ENCODE measurements at places on chromosomes 13 and 19. TPM values are rescaled to one million over a fixed set of nuclear protein-coding genes. Genes with fewer than 3 reads are reported as not detected.

SLC17A7 gene
- 4.2 TPM for total RNA-seq

ZNF20 gene
- total RNA-seq, result 9.6 TPM

IGFL1 gene
- total RNA-seq, result not detected

KCNJ14 gene
- 0.61 TPM for total RNA-seq

C3 gene
- total RNA-seq, result 72.9 TPM

HPN gene
- total RNA-seq, result 0.20 TPM

USE1 gene
- 27.1 TPM for total RNA-seq

DNA sequence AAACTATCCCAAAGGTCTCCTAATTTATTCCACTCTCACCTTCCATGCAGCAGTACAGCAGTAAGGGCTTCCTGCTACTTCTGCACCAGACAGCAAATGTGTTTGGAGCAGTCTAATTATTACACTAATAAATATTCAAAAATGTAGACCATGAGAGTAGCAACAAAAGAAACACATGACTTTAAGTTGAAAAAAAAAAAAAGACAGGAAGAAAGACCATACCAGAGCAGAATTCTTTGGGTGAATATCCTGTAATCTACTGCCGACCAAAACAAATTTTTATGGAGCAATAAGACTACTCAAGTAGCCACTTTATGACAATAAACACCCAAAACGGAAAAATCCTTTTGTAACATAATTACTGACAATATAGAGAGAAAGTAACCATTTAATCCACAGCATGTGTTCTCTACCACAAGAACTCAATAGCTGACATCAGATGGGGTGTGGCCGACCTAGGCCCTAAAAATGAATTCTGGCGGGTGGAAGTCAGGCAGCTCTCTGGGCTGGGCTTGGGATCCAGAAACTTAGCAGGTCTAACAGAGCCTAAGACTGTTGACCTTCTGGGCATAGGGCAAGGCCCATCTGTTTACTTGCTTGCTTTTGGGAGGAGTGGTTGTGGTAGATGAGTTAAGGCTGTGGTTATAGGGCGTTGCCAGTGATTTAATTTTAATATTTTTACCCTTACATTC, 4.6 kb downstream of the KLF12 start:
- no peak overlapping the region for H3K27ac ChIP-seq
- H3K27me3 ChIP-seq, result no peaks in the 10 kb centered on the region
- H3K36me3 ChIP-seq, result no peaks in the 10 kb centered on the region
- DNase-seq, result no peak
- peaks cover 4% of the 10 kb centered on the region for H3K4me1 ChIP-seq
- no peak overlapping the region for H3K4me3 ChIP-seq

DNA sequence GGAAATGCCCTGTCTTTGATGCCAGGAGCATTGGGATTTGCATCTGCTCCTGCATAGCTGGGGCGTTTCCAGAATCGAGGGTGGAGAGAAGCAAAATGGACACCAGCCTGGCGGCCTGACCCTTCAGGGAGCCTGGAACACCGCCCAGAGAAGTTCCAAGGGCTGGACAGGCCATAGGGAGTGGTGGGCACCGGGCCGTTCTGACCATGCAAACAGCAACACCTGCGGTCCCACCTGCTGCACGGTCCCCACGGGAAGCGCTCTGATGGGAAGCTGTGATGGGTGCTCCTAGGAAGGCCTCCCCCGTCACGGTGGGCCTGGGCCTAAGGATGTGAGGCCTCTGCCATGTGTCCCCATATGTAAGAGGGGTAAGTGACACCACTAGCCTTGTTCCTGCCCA, 34.2 kb upstream of the ANKRD10 start:
- H3K4me1 ChIP-seq, result no peaks in the 10 kb centered on the region
- DNase-seq, result no peak
- H3K4me3 ChIP-seq, result no peak overlapping the region
- no peaks in the 10 kb centered on the region for H3K36me3 ChIP-seq
- no peaks in the 10 kb centered on the region for H3K27me3 ChIP-seq

GRCh38 chr13:46541210-46541609, 11.8 kb upstream of the LRCH1 start:
- no peak overlapping the region for H3K4me3 ChIP-seq
- no peak for DNase-seq
- H3K27ac ChIP-seq, result no peak overlapping the region
- H3K36me3 ChIP-seq, result no peaks in the 10 kb centered on the region
- H3K4me1 ChIP-seq, result no peaks in the 10 kb centered on the region

DNA sequence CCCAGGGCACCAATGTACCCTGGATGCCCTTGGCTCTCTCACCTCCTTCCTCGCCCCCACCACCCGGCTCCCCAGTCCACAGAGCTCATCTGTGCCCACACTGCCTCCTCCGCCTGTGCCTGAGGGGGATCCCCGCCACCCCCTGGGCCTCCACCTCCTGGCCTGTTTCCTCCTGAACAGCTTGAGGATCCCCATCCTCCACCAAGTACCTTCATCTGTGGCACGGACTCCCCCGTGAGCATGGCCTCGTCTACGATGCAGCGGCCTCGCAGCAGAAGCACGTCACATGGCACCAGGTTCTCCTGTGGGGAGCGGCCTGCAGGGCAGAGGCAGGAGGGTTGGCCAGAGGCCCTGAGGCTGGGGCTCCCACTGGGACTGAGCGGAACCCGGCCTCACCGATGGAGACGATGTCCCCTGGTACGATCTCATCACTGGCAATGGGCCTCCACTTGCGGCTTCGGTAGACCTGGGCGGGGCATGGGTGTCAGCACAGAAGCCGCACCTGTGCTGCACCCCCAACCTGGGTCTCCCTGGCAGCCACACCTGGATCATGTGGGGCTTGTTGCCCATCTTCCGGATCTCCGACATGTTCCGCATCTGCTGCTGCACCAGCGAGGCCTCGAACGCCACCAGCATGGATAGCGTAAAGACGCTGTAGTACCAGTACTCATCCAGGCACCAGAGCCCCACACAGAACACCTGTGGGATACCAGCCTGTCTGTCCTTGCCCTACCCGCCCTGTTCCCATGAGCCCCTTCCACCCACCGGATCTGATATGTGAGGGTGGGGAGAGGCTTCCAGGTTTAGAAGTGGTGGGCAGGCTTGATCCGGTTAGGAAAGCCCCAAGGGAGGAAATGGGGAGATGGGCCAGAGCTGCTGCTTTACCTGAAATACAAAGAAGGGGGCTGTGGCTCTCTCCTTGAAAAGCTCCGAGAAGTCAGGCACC, 6.8 kb downstream of the ATP13A1 start:
- H3K27me3 ChIP-seq, result no peaks in the 10 kb centered on the region
- DNase-seq, result no peak
- H3K4me1 ChIP-seq, result peaks cover 17% of the 10 kb centered on the region
- peaks cover 92% of the 10 kb centered on the region for H3K36me3 ChIP-seq

DNA sequence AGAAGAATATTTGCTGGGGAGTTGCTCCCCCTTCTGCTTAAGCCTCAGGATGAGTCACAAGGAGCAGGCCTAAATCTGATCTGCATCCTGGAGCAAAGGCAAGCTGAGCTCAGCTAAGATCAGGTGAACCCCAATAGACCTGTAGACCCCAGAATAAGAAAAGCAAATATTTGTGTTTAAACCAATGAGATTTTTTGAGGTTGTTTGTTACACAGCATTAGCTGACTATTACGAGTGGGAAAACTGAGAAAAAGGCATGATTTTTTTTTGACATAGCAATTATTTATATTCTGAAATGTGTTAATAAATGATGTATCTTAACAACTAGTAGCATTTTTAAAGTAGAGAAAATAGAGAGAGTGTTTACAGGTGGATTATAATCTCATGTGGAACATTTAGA, 45.1 kb downstream of the ADGRE3 start:
- H3K4me3 ChIP-seq, result no peak overlapping the region
- H3K27ac ChIP-seq, result no peak overlapping the region
- no peaks in the 10 kb centered on the region for H3K27me3 ChIP-seq

GRCh38 chr13:37481011-37481884, 117.3 kb downstream of the POSTN start:
- H3K27ac ChIP-seq, result no peak overlapping the region
- H3K27me3 ChIP-seq, result no peaks in the 10 kb centered on the region
- H3K4me3 ChIP-seq, result no peak overlapping the region
- no peak for DNase-seq
- no peaks in the 10 kb centered on the region for H3K4me1 ChIP-seq

DNA sequence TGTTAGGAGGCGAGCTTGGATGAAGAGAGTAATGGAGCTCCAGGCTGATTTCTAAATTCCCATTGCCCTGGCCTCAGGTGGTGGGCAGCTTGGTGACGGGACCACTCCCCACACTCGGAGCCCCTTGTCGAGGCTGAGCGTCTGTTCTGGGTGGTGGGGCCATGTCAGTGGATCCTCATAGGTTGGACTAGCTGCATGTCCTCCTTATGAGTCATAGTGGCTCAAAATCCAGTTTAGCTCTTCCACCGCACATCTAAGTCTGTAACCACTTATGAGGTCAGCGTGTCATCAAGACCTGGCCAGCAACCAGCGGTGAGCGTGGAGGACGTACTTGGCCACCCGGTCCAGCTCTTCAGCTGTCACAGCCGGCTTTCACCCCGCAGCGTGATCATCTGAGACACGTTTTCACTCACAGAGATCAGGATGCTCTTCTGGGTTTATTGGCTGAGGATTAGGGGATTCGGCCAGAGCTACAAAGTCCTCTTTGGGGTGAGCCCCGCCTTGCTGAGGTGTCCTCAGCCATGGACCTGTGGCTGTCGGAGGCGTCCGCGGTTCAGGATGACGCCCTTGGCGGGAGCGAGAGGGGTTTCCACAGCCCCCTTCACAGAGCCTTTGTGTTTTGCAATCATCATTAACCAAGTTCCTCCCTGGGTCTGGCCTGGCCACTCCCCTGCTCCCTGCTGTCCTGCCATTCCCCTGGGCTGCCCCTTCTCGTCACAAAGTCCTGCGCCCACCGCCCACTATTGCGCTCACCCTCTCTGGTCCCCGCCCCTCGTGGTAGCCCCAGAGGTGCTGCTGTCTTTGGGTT, 41.9 kb downstream of the ADPRHL1 start:
- no peak for DNase-seq
- no peak overlapping the region for H3K4me3 ChIP-seq
- H3K4me1 ChIP-seq, result peaks cover 27% of the 10 kb centered on the region
- peaks cover 8% of the 10 kb centered on the region for H3K36me3 ChIP-seq
- H3K27ac ChIP-seq, result peak overlapping the region; percentile 11

- no peak overlapping the region for H3K27ac ChIP-seq
- H3K36me3 ChIP-seq, result no peaks in the 10 kb centered on the region
- no peak for DNase-seq
- no peaks in the 10 kb centered on the region for H3K27me3 ChIP-seq
- no peak overlapping the region for H3K4me3 ChIP-seq
These were observed 570.3 kb downstream of the PCDH9 start for GRCh38 chr13:66659701-66660467.

GRCh38 chr13:26446751-26447150, 110.7 kb upstream of the WASF3 start:
- no peak overlapping the region for H3K27ac ChIP-seq
- H3K27me3 ChIP-seq, result no peaks in the 10 kb centered on the region
- H3K4me1 ChIP-seq, result no peaks in the 10 kb centered on the region
- H3K36me3 ChIP-seq, result no peaks in the 10 kb centered on the region

DNA sequence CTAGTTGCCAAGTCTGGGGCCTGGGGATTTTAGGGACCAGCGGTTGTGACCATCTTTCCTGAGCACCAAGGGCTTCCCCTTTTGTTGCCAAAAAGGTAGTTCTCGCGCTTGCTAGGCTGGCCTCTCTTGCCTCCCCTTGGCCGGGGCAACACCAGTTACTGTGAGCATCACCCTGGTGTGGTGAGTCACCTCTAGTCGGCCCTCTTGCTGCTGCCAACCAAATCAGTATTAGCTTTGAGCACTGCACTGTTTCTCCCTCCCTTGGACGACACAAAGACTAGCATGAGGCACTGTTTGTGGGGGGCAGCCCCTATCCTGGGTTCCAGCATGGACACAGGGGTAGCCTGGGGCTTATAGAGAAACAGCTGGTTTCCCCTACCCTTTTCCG, 6.9 kb downstream of the SYDE1 start:
- no peak overlapping the region for H3K27ac ChIP-seq
- peaks cover 11% of the 10 kb centered on the region for H3K4me1 ChIP-seq
- DNase-seq, result no peak

DNA sequence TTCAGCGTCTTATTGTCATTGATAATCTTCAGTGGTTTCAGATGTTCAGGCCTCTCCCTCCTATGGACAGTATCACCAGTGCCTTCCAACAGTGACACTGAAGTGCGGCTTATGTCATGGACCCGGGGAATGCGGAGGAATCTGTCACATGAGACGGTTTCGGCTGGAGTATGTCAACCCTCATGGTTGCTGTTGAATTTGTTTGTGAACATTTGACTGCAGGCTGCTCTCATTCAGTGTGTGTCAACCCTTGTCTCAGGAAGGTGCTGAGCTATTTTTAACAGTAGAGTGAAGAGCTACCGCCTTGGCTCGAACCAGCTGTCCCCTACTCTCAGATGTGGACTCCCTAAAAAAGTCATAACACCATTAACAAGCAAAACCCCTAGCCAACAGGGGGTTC, 138.8 kb upstream of the RNF113B start:
- H3K36me3 ChIP-seq, result peaks cover 7% of the 10 kb centered on the region
- H3K4me3 ChIP-seq, result no peak overlapping the region
- no peaks in the 10 kb centered on the region for H3K27me3 ChIP-seq
- H3K4me1 ChIP-seq, result peaks cover 16% of the 10 kb centered on the region
- no peak for DNase-seq

DNA sequence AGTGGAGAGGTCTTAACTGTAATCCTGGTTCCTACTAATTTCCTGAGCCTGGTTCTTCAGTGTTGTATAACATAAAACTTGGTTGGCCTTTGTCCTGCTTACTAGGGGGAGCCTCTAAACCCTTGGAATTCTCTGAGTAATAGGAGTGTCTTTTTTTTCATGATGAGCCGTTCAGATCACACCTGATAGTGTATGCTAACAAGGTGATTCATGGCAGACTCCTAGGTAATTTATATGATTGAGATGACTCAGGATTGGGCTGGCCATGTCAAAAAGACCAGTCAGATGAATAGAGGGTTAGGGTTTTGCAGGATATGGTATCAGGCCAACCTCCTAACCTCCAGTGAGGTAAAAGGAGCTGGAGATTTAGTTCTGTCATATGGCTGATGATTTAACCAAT, 135.8 kb upstream of the KLF12 start:
- no peaks in the 10 kb centered on the region for H3K36me3 ChIP-seq
- no peak overlapping the region for H3K4me3 ChIP-seq
- H3K27me3 ChIP-seq, result no peaks in the 10 kb centered on the region
- no peaks in the 10 kb centered on the region for H3K4me1 ChIP-seq
- no peak for DNase-seq

- H3K36me3 ChIP-seq, result no peaks in the 10 kb centered on the region
- no peaks in the 10 kb centered on the region for H3K27me3 ChIP-seq
- no peak overlapping the region for H3K27ac ChIP-seq
- H3K4me1 ChIP-seq, result peaks cover 19% of the 10 kb centered on the region
- no peak for DNase-seq
- no peak overlapping the region for H3K4me3 ChIP-seq
These were observed 2.9 kb downstream of the LRCH1 start for GRCh38 chr13:46555722-46556417.

GRCh38 chr19:45784096-45784495, 1.8 kb upstream of the DMPK start:
- no peak overlapping the region for H3K4me3 ChIP-seq
- no peaks in the 10 kb centered on the region for H3K27me3 ChIP-seq

GRCh38 chr19:47623151-47623920, 14.4 kb downstream of the BICRA start:
- no peaks in the 10 kb centered on the region for H3K27me3 ChIP-seq
- peaks cover 19% of the 10 kb centered on the region for H3K36me3 ChIP-seq
- H3K4me3 ChIP-seq, result no peak overlapping the region
- DNase-seq, result no peak
- no peak overlapping the region for H3K27ac ChIP-seq
- H3K4me1 ChIP-seq, result peaks cover 22% of the 10 kb centered on the region

GRCh38 chr19:43575156-43575950, at the start of the genes PINLYP and XRCC1:
Gene PINLYP, plus strand, starts transcription at chr19:43575801. Its CDS starts 1,391 bp downstream, at chr19:43577192.
Gene XRCC1, minus strand, starts transcription at chr19:43575527. Its CDS starts 69 bp downstream, at chr19:43575458.
- DNase-seq, result peak; percentile 98
- peak within 1 kb of the TSS; percentile 97 for H3K4me3 ChIP-seq
- no peaks in the 10 kb centered on the region for H3K27me3 ChIP-seq
- H3K36me3 ChIP-seq, result peaks cover 10% of the 10 kb centered on the region
- H3K27ac ChIP-seq, result peak within 1 kb of the TSS; percentile 91
